ENCODE measurements at places on chromosomes 2 and 18.

GRCh38 chr2:128452024-128452411, 133.3 kb upstream of the HS6ST1 start:
- no peak for DNase-seq

GRCh38 chr2:143833015-143833660, 686.8 kb downstream of the ZEB2 start:
- DNase-seq, result no peak

- no peak for DNase-seq
Observed at GRCh38 chr2:20959252-20959651, 84.6 kb downstream of the APOB start.

DNA sequence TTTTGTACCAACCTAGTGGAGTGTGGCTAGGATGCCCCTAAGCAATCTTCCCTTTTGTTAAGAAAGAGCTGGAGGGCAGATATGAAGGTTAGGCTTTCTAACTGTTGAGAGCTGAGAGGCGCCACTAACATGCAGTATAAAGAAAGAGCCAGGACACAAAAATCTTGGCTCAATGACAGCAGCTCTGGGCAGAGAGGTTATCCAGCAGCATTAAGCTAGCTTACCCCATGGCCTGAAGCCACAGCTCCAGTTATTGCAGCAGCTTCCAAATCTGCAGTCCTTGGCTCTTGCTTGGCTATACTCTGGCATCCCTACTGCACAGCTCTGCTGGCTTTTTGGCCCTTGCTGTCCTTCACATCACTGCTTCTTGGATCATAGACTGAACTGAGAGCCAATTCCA, 213.4 kb downstream of the GPD2 start:
- no peak for DNase-seq

GRCh38 chr2:239507576-239508258, 106.9 kb upstream of the HDAC4 start:
- DNase-seq, result no peak

DNA sequence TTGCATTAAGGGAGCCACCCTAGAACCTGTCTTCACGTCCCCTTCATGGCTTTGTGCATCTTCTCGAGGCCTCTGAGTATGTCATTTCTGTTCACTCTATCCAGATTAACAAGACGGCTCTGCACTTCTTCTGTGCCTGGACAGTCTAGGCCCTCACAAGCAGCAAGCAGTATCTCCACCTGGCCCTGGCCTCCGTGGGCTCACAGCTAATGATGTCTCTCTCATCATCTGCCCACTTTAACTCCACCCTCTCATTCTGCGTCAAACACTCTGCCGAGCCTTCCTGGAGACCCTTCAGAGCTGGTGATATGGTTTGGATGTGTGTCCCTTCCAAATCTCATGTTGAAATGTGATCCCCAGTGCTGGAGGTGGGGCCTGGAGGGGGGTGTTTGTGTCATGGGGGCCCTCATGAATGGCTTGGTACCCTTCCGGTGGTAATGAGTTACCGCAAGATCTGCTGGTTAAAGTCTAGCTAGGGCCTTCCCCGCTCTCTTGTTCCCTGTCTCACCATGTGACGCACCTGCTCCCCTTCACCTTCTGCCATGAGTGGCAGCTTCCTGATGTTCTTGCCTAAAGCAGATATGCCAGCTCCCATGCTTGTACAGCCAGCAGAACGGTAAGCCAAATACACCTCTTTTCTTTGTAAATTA, 132.5 kb upstream of the ID2 start:
- DNase-seq, result no peak

- no peak for DNase-seq
Observed at GRCh38 chr2:8986327-8986976, 17.0 kb downstream of the MBOAT2 start.

- no peak for DNase-seq
Observed at GRCh38 chr18:51235009-51235789, 37.7 kb upstream of the MEX3C start.

DNA sequence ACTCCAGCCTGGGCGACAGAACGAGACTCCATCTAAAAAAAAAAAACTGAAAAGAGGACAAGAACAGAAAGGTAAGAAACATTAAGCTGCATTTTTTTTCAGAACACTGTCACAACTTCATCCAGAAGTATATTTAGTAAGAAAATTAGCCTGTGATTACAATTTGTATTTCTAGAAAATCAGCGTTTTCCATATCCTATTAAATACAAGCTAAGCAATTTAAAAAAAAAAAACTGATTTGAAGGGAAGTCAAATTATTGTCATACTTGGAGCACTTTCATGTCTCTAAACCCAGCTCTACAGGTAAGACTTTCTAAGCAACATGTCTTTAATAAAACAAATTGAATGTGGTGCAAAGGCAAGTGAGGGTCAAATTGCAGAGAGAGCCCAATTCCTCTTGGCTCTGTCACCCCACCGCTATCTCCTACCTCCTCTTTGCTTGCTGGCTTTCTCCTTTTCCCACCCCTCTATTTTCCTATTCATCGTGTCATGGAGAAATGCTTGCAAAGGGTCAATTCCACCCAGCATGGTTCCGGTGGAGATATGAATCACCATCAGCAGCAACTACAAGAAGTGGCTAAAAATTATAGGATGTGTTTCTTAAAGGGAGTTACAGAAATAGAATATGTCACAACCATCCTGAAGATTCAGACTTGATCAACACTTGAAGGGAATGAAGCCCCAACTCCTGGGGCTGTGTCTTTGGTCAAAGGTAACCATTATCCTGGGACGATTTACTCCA, 68.4 kb upstream of the BCL11A start:
- no peak for DNase-seq

- DNase-seq, result no peak
Observed at GRCh38 chr2:204539019-204539385, 6.3 kb upstream of the PARD3B start.

DNA sequence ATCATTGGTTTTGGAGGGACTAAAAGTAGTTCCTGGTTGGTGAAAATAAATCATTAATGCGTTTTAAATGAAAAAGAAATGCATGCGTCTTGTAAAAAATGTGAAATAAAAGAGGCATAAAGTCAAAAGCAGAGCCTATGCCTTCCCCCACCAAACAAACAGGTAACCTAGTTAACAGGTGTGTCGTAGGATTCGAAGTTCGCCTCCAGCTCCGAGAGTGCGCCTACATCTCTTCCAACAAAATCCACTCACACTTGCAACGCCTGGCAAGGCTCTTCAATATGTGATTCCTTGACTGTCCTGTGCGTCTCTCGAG, 677 bp upstream of the SMAD4 start:
- DNase-seq, result no peak

- no peak for DNase-seq
Observed at GRCh38 chr2:216285701-216286100, 86.6 kb downstream of the MARCHF4 start.

- no peak for DNase-seq
Observed at GRCh38 chr2:86213699-86214502, 14.6 kb downstream of the MRPL35 start.

DNA sequence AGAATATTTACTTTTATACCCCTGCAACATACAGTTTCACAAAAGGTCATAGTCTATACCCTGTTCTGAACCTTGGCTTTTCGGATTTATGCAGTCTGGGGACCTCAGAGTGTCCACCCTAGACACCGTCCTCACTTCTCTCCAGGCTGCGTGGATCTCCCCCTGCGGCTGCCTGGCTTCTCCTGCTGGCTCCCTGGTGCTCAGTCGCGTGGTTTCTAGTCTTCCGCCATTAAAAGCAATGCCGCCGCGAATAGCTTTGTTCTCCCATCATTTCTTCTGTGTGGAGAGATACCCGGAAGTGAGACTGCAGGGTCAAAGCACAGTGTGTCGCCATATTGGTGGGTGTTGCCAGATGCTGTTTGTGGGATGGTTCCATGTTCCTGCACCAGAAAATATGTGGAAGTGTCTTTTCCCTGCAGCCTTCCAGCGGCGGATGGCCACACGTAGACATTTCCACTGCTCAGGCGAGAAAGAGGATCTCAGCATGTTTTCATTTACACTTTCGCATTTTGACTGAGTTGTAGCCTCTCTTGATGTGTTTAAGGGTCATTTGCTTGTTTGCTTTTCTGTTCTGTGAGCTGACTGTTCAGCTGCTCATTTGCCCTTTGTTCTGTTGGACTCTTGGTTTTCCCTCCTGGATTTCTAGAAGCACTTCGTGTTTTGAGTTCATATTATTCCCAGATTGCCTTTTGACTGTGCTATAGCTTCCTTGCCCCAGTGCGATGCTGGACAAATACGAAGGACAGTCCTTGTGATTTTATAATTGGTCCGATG, 22.9 kb upstream of the ASB1 start:
- DNase-seq, result no peak

- DNase-seq, result no peak
Observed at GRCh38 chr18:69559604-69560003, 158.9 kb downstream of the DOK6 start.

DNA sequence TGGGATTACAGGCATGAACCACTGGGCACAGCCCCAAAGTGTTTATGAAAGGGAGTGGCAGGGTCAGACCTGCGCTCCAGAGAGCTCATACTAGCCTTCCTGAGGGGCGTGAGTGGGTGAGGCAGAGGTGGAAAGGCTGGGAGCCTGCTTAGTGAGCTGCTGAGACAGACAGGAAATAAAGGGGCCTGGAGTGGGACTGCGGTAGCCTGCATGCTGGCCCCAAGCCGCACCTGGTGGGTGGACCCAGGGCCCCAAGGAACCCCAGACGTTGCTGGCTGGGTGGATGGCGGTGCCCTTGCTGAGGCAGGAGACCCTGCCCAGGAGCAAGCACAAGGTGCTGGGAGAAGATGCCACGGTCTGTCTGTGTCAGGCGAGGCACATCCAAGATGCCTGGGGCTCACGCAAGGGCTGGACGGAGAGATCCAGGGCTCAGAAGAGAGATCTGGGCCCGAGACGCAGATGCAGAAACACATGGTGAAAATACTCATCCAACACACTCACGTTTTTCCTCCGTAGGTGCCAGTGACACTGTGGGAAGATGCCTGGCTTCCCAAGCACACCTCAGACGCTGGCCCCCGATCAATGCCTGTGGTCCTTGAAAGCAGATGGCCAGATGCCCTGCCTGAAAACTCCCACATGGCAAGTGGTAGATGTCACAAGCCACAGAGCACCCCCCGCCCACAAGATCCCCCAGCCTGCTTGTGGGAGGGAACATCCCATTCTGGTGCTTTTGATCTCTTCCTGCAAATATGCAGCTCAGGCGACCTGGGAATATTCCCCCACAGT, 151.1 kb downstream of the GLI2 start:
- no peak for DNase-seq

GRCh38 chr2:17605696-17606095, 65.2 kb downstream of the VSNL1 start:
- no peak for DNase-seq

- no peak for DNase-seq
Observed at GRCh38 chr2:56334622-56335021, 150.8 kb downstream of the CCDC85A start.

DNA sequence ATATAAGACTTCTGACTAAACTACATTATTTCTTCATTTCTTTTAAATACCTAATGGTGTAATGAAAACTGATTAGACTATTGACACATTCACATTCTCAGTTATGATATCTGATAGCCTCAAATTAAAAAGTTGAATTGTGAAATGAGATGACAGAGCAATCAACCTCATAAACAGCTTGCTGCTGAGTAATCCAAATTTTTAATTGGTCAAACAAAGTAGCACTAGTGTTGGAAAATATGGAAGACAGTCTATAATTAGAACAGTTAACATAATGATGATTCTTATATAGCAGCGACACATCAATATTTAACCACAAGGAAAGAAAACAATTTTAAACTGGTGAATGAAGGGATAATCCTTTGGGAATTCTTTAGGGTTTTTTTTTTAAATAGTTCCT, 91.9 kb upstream of the LRP1B start:
- no peak for DNase-seq

- DNase-seq, result no peak
Observed at GRCh38 chr2:162085090-162085891, 11.3 kb upstream of the DPP4 start.

DNA sequence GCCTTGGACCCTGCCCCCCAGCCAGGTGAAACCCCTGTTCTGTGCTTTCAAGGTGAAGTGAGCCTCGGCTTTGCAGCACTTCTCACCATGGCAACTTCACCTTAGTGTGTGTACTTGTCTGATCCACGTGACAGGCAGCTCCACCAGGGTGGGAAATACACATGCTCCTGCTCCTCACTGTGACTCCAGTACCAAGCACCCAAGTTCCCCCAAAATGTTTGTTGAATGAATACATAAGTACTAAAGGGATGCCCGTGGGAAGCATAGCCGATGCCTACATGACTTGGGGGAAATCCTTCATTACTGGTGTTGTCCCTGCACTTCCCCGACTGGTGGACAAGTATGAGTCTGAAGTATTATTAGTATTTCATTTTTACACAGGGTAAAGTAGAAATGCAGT, 41.8 kb upstream of the GBX2 start:
- DNase-seq, result no peak
